H4 (cell line): ENCODE measurements at places on chromosomes 2 and 18. TPM values are rescaled to one million over a fixed set of nuclear protein-coding genes. Genes with fewer than 3 reads are reported as not detected.

Gene TRIM43
- not detected in 2 replicates for total RNA-seq

Gene ASB3
- total RNA-seq = 24.8 and 27.8 TPM in 2 replicates

Gene TDRD15
- 0.15 TPM in 1 of 2 replicates, not detected in the other for total RNA-seq

Gene RGPD6
- total RNA-seq = 6.3 and 8.3 TPM in 2 replicates

Gene CRYGA
- not detected in 2 replicates for total RNA-seq

Gene TEKT4
- not detected in 2 replicates for total RNA-seq

Gene FEV
- not detected in 2 replicates for total RNA-seq

Gene OXER1
- total RNA-seq = not detected in 2 replicates

Gene SERPINB12
- not detected in 2 replicates for total RNA-seq

Gene SLC5A7
- total RNA-seq = not detected in 2 replicates

Gene MAP4K3
- 19.2 and 20.1 TPM in 2 replicates for total RNA-seq

Gene ABCB11
- not detected in 2 replicates for total RNA-seq

Gene SERPINB11
- total RNA-seq = not detected in 2 replicates

Gene GREB1L
- 2.7 TPM in 2 replicates for total RNA-seq

Gene TAF1B
- total RNA-seq = 14.8 and 28.4 TPM in 2 replicates

Gene MEP1B
- total RNA-seq = not detected in 2 replicates

Gene DNAH7
- total RNA-seq = 0.02 and 0.50 TPM in 2 replicates

Gene GPR39
- total RNA-seq = 4.2 and 5.1 TPM in 2 replicates
